ENCODE measurements at places on chromosomes 4 and X.

DNA sequence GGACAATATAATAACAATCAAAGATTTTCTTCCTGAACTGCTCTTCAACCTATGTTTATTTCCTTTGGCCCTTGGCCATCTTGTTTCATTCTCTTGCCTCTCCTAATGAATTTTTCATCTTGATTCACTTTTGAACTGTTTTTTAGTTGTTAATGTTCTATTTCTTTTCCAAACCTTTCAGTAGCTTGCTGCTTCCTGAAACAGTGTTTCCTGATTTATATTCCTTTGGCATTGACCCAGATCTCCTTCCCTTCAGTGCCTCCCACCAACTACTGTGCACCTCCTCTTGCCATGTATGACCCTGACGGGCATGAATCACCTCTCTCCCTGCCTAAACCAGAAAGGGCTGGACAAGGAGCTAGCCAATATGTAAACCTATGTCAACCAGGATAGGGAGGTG is 25.6 kb upstream of the SPP1 start:
- no peak for DNase-seq

DNA sequence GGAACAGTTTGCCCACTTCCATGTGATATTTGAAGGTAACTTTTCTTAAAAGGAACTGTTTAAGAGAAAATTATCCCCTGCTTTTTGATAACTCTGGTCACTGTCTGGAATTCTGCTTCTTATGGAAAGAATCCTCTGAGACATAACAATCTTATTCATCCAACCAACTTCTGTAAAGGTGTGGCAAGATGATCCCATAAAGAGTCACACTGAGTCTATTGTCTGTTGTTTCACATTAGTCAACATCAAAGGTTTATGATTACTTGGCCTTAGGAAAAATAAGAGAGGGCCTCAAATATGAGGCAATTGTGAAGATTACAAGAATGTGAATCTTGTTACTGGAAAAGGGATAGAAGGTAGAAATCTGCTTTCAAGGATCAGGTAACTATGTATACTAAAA is 88.0 kb upstream of the MAGEB18 start:
- no peak for DNase-seq

DNA sequence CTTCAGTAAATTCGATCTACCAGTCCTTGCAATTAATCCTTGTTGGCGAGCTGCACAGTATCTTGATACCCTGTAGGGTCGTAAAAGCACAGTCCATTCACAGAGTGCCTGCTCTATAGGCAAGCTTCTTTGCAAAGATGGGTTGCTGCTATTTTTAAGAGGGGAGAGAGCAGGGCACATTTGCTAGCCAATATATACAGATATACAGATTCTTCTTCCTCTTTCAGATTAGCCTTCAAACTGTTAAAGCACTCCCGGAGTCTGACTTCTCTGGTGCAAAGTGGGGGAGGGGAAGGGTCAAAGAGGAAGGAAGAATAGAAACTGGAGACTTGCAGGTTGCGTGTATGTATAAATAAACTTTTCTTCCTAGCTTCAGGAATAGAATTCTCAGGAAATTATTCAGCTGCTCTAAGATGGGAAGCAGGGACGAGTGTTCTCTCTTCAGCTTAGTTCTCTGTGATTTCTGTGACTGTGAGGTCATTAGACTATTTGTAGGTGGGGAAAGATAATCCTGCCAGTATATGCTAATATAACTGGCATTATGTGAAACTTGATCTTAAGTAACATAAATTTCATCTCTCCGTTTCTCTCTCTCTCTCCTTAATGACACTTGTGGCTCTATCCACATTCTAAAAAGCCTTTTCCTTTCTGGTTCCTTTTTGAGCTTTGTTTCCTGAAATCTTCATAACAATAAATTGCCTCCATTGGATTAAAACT is at the start of gene CYSLTR1:
Gene CYSLTR1, minus strand, starts transcription at position 242 of the 717 bp plus-strand sequence. CDS start 53,865 bp downstream, outside the sequence.
- no peak for DNase-seq

DNA sequence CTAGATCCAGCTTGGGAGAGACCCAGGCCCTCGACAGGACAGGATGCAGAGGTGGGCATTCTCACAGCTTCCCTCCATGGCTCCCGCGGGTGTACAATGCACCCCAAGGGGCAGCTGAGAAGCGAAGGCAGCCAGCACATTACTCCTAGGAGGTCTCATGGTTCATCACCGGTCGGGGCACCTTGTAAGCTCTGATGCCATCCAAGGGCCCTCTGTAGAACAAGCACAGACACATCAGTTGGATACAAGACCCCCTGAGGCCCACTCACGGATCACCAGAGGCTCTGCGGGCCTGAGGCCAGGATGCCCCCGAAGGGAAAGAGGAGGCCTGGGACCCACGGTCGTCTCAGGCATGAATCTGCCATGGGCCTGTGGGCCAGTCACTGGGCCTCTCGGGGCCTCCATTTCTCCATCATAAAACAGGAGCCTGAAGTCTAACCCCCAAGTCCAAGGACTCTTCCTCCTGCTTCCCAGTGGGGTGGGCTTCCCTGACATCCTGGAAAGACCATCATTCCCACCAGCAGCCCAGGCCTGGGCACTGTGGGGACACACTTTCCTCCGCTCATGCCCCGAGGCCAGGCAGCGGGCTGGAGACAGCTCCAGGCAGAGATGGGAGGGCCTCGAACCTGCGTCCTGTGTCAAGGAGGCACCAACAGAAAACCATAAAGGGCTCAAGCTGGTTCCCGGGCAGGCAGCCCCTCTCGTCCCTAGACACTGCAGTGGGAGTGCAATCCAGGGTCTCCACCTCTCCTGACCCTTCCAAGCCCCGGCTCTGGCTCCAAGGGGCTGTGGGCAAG is 20.1 kb downstream of the HMX1 start:
- no peak for DNase-seq

DNA sequence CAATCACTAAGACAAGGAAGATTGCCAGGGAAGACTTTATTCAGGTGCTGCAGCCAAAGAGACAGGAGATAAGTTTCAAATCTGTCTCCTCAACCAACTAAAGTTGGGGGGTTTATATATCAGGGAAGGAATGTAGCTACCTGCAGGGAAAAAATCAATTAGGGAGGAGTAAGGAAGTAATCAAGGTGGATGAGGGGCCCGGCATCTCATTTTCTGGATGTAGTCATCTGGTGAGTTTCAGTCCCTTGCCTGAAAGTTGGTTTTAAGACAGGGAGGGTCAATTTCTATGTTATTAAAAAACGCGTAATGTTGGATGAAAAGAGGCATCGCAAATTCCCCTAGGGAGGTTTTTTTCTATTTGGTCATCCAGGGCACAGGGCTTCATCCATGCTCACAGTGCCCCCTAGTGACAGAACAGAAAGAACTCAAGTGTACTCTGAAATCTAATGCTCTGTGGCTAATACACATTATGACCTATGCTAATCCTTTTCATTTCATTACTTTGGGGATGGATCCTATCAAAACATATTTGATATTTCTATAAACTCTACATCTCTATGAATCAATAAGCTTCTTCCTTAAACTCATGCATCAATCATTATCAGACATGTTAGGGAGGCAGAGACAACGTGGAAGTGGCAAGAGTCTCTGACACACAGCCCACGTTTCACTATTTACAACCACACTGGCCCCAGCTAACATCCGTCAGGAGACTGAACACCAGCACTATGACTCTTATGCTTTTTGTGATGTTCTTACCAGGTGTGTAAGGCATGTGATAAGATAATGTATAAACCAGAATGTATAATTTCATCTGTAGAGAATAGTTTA is 1577.0 kb upstream of the TENM3 start:
- no peak for DNase-seq

DNA sequence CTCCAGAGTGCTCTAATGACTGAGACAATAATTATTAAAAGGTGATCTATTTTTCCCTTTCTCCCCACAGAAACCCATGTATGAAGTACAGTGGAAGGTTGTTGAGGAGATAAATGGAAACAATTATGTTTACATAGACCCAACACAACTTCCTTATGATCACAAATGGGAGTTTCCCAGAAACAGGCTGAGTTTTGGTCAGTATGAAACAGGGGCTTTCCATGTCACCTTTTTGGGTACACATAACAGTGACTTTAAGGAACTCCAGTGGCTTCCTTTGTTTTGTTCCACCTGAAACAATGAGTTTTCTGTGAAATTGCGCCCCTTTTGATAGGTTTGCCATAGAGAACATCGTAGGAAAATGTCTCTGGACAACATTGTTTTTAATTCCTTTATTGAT is 69.6 kb downstream of the KIT start:
- no peak for DNase-seq

DNA sequence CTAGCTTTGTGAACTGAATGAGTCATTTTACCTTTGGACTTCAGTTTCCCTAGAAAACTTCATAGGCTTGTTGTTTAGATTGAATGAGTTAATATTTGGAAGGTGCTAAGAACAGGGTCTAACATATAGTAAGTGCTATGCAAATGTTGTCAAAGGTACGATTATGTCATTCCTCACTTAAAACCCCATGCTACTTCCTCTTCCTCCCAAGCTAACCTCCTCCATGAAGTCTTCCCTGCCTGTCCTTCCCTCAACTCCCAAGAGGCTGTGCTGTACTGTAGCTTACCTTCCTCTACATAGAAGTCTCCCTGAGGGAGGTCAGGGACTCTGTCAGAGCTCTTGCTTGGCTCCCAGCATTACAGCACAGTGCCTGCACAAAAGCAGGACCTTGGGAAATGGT is 103.4 kb upstream of the PJA1 start:
- no peak for DNase-seq
